Occipital lobe (tissue), 3 donors: ENCODE measurements at places on chromosomes 4 and X. TPM values are rescaled to one million over a fixed set of nuclear protein-coding genes. Genes with fewer than 3 reads are reported as not detected.
A peak's percentile ranks its signal among the peaks of the same experiment; 100 is the strongest.

EPHA5 gene
- total RNA-seq, result 198 TPM

GRCh38 chr4:4870576-4871241 lies 11.2 kb downstream of the MSX1 start:
- no peak for DNase-seq

DNA sequence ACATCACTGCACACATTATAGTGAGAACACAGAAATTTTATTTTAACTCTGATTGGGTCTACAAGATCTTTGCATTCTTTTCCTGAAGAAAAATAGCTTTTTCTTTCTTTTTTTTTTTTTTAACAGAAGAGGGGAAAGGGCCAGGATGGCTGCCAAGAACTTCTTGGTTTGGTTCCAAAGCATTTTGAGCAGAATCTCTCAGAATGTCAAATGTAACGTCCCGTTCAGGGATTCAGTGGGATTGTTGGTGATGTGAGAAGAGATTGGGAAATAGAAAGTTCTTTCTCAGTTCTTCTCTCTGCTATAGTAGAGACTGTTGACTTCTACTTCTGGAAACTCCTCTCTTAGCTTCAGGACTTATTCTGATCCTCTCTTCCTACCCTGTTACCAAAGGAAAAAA lies 70.9 kb upstream of the CBR4 start:
- DNase-seq, result no peak

DNA sequence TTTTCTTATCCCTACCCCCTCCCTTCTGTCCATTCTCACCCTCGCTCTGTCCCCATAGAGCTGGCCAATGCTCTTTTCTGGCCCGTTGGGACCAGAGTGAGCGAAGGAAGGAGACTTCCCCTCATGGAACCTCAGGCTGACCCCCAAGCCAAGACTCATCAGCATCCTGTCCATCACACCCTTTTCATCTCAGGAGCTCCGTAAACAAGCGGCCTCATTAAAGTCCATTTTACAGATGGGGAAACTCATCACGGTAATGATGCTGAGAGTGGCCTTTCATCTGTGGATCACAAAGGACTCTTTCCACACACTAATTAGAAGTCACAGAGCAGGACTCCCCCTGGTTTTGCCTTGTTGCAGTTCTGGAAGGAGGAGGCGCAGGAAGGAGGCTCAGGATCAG lies 67.4 kb upstream of the SLC34A2 start:
- DNase-seq, result no peak

GRK4 gene
- 53.8 TPM for total RNA-seq

- peak; percentile 1 for DNase-seq
These were observed 112.3 kb downstream of the NYX start for GRCh38 chrX:41559235-41560052.

GRCh38 chr4:57446266-57446665 lies 336.1 kb upstream of the IGFBP7 start:
- no peak for DNase-seq

F9 gene
- total RNA-seq, result not detected

- no peak for DNase-seq
These were observed 196.5 kb upstream of the FTHL17 start for GRCh38 chrX:31268359-31268758.

GRCh38 chr4:186027405-186027804 lies 41.6 kb upstream of the TLR3 start:
- no peak for DNase-seq

- no peak for DNase-seq
These were observed 90.5 kb upstream of the GATB start for GRCh38 chr4:151851354-151851753.

DNA sequence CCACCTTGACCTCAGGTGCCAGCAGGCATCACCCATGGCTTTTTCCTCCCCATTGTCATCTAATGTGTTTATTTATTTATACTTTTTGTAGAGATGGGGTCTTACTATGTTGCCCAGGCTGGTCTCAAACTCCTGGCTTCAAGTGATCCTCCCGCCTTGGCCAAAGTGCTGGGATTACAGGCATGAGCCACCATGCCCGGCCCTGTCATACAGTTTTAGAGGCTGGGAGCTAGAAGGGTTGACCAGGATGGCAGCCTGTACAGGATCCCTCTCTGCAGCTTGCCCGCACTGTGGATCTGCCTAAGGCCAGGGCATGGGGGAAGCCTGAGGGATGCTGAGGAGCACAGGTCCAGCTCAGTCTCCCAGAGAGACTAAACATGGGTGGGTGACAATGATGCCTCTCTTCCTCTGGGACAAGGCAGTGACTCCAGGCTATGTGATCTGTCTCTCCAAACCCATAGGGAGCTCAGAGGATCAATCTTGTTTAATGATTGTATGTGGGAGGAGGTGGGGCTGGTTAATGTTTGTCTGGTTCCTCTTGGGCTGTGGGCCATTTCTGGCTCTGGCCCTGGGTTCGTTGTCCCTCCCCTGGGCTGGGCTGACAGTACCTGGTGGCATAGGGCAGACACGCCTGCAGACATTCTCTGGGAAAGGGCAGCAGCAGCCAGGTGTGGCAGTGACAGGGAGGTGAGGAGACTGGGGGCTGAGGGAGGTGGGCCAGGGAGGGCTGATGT lies 8.3 kb upstream of the GJB1 start:
- no peak for DNase-seq

DNA sequence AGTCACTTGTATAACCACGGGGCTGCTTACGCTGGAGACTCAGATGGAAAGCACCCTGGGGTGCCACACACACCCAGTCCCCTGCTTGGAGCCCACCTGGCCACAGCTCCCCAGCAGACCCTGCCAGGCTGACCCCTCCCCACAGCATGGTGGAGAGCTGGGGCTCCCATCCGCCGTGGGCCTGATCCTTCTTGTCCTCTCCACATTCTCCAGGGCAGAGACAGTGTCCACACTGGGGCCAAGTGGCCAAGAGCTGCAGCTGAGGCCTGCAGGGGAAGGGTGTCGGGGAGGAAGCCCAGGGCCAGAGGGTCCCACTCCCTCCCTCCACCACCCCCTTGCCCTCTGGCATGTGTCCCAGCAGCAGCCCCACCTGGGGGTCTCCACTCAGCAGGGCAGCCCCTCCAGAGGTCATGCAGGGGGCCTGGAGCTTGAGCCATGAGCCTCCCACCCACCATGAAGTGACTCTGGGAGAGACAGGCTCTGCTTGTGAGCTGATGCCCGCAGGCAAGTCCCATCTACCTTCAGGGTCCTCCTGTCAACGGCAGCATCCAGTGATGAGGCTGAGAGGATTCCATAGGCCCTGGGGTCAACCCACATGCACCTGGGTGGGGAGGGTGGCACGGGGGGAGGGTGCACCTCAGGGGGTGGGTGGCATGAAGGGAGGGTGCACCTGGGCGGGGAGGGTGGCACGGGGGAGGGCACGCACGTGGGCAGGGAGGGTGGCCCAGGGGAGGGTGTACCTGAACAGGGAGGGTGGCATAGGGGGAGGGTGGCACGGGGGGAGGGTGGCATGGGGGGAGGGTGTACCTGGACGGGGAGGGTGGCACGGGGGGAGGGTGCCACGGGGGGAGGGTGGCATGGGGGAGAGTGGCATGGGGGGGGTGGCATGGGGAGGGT lies 56.4 kb downstream of the FAM53A start:
- DNase-seq, result no peak

PLS3 gene
- total RNA-seq, result 102 TPM

DNA sequence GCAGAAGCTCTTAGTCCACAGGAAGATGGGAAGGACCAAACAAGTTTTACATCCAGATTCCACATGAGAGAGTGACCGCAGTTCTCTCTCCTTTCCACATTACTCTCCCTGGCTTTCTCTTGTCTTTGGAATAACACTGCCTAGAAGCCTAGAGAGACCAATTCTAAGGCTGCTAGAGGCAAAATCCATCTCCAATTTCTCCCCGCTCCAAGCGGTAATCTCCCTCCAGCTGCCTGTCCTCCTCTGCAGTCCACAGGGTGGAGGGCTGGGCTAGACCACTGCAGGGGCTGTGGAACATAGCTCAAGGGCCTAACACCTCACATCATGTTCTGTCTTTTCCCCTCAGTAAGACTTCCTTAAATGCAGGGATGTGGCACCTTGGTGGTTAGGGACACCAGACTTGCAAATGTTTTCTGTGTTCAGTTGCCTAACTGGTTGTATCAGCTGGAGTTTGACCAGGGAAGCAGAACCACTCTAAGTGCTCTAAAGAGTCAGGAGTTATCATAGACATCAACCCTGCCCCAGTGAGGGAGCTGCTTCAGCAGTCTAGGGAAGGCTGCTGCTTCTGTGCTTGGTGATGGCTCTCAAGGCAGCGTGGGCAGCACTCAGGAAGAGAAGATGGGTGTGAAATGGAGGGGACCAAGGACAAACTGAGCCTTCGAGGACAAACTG lies 423.1 kb downstream of the BCOR start:
- no peak for DNase-seq

TCEAL5 gene
- total RNA-seq, result 7.2 TPM

DNA sequence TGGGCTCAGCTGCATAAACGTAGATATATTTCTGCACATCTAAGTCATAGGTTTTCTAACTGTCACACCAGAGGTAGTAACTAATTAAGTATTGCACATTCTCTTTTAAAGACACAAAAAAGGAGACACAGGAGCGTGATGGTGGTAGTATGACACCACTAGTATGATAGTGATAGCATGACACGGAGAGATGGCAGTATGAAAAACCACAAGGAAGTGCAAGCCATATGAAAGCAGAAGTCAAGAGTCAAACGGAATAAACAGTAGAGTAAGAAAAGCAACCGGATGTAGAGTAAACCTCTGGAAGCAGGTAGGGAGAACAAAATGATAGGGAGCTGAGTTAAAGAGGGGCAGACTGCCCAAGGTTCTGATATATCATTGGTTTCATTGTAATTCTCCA lies 382.2 kb upstream of the INTU start:
- no peak for DNase-seq
